Activated CD4-positive, alpha-beta T cell treated with anti-CD3 and anti-CD28 coated beads for 36 hours (primary cell): ENCODE measurements at places on chromosomes 5 and 9. TPM values are rescaled to one million over a fixed set of nuclear protein-coding genes. Genes with fewer than 3 reads are reported as not detected.

Gene CRB2
- total RNA-seq, result not detected

Gene QSOX2
- total RNA-seq, result 18.1 TPM

Gene MYORG
- total RNA-seq, result 2.3 TPM

DNA sequence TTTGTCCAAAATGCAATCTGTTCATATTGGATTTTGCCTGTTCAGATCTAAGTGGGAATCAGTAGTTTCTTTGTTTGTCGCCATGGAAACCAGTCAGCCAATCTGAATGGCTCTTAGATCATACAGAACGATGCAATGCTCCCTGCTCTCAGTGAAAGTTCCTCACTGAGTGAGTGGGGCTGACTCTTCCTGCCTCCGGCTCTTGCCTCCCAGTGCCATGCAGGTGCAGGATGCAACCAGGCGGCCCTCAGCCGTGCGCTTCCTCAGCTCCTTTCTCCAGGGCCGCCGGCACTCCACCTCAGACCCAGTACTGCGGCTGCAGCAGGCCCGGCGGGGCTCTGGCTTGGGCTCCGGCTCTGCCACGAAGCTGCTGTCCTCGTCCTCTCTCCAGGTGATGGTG, at the start of gene PTPDC1:
TSS of gene PTPDC1 (plus strand) at position 151 of the 400 bp plus-strand sequence. CDS start at position 218, 67 bp downstream.
- DNase-seq, result no peak

GRCh38 chr5:6378766-6379103, 388 bp upstream of the MED10 start:
- no peak for DNase-seq

DNA sequence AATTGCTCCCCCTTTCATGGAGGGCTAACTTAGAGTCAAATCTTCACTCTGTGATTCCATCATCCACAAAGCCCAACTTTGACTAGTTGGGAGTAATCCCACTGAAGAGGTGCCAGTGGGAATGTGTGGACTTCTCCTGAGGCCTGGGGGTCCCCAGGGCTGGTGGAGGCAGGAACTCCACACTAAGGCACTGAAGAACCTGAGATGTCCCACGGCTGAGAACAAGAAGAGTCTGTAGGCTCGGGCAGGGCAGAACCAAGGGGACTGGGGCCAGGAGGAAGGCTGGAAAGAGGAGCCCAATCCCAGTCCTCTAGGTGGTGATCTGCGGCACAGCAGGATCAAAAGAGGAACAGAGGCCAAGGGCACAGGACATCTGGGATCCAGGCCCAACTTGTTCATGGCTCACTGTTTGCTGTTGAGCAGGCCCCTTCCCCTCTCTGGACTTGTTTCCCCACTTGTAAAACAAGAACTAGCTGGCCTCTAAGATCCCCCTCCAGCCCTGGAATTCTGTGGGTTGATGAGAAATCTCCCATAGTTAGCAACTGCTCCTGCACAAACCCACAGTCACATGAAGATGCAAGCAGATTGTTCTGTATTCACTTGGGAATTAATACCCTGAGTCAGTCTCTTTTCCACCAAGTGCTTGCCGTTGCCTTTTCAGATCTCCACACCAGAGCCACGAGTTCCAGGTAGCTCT, 32.7 kb upstream of the ALDH1B1 start:
- DNase-seq, result no peak

DNA sequence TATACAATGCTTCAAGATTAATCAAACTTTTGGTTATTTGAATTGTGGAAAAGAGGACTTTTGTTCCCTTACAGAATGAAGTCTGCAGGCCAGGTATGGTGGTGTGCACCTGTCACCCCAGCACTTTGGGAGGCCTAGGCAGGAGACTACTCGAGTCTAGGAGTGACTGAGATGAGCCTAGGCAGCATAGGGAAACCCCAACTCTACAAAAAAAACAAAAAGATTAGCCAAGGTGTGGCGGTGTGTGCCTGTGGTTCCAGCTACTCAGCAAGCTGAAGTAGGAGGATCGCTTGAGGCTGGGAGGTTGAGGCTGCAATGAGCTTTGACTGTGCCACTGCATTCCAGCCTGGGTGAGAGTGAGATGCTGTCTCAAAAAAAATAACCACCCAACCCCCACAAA, 9.3 kb downstream of the CCNH start:
- DNase-seq, result peak; percentile 20

DNA sequence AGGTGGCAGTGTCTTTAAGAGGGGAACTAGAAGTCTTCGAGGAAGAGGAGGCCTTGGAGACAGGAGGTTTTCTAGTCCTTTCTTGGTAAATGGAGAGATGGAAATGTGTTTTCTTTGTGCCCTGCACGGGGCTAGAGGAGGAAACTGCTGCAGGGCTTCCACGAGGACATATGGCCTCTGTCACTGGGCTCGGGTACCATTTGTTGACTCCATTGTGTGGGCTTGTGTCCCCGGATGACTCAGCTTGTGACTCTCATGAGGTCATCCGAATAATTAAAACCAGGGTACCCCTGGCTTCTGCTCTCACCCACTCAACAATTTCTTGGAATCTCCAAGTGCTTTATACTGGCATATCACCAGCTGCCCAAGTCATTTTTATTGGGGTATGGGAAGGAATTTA, 261.7 kb downstream of the KIF4B start:
- DNase-seq, result no peak

GRCh38 chr9:86246752-86247161, 12.7 kb downstream of the C9orf153 start:
- no peak for DNase-seq

DNA sequence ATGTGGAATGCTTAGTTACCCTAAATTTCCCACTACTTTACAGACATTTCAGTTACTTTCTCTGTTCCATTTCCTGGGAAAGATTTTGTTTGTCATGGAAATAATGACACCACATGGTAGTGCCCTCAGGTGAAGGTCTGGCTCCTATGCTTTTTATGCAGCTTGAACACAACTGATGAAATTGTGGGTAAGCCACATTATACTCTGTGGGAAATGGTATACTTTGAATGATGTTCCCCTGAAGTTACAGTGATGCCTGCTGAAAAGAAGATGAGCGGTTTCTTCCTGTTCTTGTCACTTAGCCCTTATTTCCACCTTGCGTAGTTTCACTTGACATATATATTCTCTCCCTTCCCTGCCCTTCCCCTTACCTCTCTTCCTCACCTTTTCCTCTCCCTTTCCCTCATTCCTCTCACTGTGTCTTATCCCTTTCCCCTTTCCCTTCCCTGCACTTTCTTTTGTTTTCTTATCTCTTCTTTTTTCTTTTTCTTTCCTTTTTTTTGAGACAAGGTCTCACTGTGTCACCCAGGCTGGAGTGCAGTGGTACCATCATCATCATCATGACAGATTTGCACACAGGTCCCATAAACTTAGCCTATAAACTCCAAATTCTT, 280.8 kb upstream of the IL12B start:
- no peak for DNase-seq
